A549 treated with DMSO at 1 μM for 4 hours (cell line): ENCODE measurements at places on chromosomes 12 and 14. TPM values are rescaled to one million over a fixed set of nuclear protein-coding genes. Genes with fewer than 3 reads are reported as not detected.

TGFB3 gene
- total RNA-seq = 0.62 to 1.1 TPM (median 0.93 TPM) in 5 replicates

GDF3 gene
- not detected in 5 replicates for total RNA-seq

ETFBKMT gene
- 0.61 to 1.2 TPM (median 0.88 TPM) in 5 replicates for total RNA-seq

GUCY2C gene
- total RNA-seq = 0.02 to 0.06 TPM (median 0.03 TPM) in 3 of 5 replicates, not detected in the others

INSM2 gene
- total RNA-seq = 0.02 to 0.06 TPM (median 0.05 TPM) in 3 of 5 replicates, not detected in the others

STAC3 gene
- total RNA-seq = 0.16 to 0.57 TPM (median 0.27 TPM) in 5 replicates

TOMM20L gene
- total RNA-seq = not detected in 5 replicates

CCDC177 gene
- 0.02 TPM in 1 of 5 replicates, not detected in the others for total RNA-seq

FAM181A gene
- not detected in 5 replicates for total RNA-seq

MMP17 gene
- total RNA-seq = 10.6 to 15.8 TPM (median 12.6 TPM) in 5 replicates

POTEG gene
- not detected in 5 replicates for total RNA-seq

CREBL2 gene
- total RNA-seq = 18.0 to 24.2 TPM (median 21.1 TPM) in 5 replicates

CFAP54 gene
- 0.92 to 1.5 TPM (median 1.2 TPM) in 5 replicates for total RNA-seq

KRT8 gene
- 3,152 to 3,514 TPM (median 3,324 TPM) in 5 replicates for total RNA-seq

CABP1 gene
- total RNA-seq = 0.27 to 0.60 TPM (median 0.38 TPM) in 5 replicates

CD163L1 gene
- 0.42 to 0.91 TPM (median 0.52 TPM) in 5 replicates for total RNA-seq

CLEC6A gene
- not detected in 5 replicates for total RNA-seq

ZC3H10 gene
- total RNA-seq = 2.4 to 3.5 TPM (median 2.9 TPM) in 5 replicates

PTHLH gene
- total RNA-seq = 37.6 to 41.9 TPM (median 40.6 TPM) in 5 replicates

MAGOHB gene
- 48.3 to 56.6 TPM (median 52.1 TPM) in 5 replicates for total RNA-seq

HVCN1 gene
- total RNA-seq = 0.48 to 0.81 TPM (median 0.62 TPM) in 5 replicates

SINHCAF gene
- 49.2 to 71.7 TPM (median 64.9 TPM) in 5 replicates for total RNA-seq

PIANP gene
- total RNA-seq = 0.58 to 1.6 TPM (median 0.96 TPM) in 5 replicates

PAX9 gene
- 2.0 to 2.7 TPM (median 2.6 TPM) in 5 replicates for total RNA-seq
